Left forelimb (tissue), 1 donor: ENCODE measurements at places on chromosomes 2 and 18.

- peak; percentile 64 for DNase-seq
Measured at GRCh38 chr2:40450066-40450795, 1.7 kb downstream of the SLC8A1 start.

DNA sequence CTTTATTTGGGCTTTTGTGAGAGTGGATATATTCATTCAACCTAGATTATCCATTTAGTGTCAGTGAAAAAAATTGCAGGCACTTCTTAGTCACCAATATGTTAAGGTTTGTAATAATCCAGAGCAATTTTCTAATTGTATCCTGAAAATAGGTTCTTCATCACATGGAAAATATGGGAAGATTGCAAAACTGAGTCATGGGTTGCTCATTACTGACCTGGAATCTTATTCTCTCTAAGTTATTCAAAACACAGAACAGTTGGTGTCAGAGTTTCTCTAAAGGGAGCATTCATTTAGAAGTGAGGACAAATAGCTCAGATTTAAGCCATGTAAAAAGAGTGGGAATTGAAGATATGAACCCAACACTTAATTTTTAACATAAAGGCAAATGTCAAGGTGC lies 181.3 kb downstream of the IKZF2 start:
- no peak for DNase-seq

DNA sequence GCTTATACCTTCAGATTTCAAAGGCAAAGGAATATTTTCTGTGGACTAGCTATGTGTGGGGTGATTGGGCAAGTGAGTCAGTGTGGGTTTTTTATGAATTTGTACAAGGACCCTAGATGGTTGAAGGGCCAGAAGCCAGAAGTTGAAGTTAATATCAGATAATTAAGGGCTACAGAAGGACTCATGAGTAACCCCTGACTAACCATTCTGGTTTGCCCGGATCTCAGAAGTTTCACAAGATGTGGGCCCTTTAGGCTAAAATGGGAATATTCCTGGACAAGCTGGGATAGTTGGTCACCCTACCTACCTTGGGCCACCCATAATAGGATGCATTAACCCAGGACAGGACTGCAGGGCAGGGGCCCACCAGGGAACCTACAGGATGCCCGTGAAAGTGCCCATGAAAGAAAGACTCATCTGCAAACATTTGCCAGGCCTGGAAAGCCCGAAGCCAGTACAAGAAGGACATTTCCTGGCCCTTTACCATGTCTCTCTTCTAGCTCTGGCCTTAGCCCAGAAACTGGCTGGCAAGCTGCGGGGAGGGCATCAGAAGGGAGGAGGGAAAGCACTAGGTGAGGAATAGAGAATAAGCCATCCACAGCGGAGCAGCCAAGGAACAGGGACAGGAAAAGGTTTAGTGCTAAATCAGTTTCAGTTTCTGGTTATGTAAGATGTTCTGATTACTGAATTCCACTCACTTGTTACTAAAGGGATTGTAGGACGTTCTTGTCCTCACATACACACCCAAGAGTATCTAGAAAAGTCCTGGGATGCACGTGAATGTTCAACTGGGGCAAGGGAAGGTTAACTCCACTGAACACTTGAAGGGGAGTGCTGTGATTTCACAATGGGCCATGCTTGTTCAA lies 33.6 kb downstream of the GCG start:
- no peak for DNase-seq

DNA sequence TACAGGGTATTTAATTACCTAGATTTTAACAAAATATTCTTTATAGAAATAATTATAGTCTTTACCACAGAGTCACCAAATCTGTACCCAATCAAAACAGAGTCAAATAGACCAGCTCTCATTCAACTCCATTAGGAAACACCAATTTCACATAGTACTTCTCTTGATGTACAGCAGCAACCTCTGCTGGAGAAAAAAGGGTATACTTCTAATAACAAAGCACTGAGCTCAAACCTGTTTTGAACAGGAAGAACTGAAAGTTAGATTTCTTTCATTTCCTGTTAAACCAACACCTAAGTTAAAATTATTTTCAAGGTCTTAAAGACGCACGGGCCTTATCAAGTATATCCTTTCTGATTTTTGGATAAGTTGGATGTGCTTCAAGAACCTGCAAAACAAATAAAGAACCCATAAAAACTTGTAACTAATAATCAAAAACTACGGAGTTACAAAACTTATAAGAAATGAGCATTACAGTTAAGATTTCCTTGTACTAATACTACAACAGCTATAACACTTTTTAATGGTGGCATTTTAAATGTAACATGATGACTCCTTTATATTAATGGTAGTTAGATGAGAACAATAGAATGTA lies 79.0 kb downstream of the TTC21B start:
- no peak for DNase-seq

- no peak for DNase-seq
Measured at GRCh38 chr2:16649353-16650286, 16.0 kb downstream of the CYRIA start.

DNA sequence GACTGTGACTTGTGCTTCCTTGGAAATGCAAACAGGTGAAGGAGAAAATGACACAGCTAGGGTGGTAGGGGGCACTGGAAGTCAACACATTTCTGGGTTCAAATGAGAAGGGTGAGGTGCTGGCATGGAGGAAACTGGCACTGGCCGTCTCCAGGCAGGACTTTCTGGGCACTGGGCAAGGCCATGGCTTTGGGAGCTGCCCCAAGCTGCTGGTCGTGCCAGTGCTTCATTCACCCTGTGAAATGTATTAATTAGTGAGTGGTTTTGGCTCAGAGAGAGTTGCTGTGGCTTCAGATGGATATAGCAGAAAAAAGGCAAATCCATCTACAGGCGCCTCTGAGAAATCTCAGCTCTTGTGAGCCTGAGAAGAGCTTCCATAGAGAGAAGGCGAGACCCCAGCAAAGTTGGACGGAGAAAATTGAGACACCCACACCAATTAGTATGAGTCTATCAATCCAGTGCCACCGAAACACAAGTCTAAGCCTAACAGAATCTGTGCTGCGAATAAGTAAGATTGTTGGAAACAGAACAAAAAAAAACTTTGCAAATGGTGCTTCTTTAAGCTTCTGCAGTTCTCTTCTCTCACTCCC lies 202.1 kb upstream of the TNP1 start:
- DNase-seq = no peak

DNA sequence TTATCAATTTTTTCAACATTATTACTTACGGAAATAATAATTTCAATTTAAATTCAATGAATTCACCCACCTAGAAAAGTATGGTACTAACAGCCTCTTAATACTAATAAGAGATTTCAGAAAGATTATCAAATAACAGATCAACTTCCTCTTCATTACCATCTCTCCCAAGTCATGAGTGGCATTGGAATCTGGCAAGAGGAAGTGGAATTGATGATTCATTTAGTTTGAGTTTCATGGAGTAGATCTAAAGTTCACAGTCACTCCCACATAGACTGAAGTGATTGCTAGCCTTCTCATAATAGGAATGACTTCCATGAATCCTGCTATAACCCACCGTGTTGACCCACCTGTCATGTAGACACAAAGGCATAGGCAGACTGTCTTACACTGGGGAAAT lies 77.7 kb upstream of the WDR75 start:
- DNase-seq = no peak

- no peak for DNase-seq
Measured at GRCh38 chr2:189865826-189866225, 81.6 kb downstream of the PMS1 start.

DNA sequence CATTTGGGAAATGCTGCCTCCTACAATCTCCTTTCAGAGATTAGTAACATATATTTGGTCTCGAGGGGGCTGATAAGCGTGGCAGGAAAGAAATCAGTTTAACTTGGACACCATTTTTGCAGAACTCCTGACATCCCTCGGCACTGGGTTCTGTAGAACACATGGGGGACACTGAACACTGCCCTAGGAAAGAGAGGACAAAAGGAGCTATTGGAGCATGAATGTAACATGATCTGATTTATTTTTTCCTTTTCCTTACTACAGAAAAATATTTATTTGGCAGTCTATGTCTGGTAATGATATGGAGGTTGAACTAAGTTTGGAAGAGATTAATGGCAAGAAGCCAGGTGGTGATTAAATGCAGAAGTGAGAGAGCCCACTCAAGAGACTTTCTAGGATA lies 153.8 kb downstream of the AFF3 start:
- no peak for DNase-seq

DNA sequence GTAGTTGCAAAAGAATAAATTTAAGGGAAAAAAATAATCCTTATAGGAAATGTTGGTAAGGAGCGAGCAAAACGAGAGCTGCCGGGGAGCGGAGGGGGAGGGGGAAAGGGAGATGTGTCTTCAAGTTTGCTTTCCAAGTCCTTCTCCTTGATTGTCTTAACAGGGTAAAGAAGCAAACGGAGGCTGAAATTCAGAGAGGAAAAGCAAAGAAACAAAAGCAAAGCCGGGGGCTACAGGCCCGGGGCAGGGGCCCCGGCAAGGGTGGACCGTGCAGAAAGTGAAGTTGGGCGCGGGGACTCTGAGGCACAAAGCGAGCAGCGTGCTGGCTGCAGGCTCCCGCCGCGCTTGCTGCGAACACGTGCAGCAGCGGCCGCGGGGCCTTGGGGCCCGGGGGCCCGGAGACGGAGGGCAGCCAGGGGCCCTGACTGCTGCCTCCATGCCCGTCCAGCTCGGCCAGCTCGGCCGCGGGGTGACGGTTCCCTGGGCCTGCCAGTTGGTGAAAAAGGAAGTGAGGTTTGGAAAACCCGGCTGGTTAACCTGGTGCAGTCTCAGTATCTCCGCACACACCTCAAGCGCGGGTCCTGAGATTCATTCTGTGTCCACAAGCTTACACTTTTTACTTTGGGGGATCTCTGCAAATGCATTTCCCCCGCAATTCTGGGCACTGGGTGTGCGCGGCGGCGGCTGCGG lies 4.1 kb downstream of the BCL11A start:
- DNase-seq = peak; percentile 81

GRCh38 chr2:39991298-39991697 lies 212.2 kb upstream of the THUMPD2 start:
- no peak for DNase-seq
